ENCODE measurements at places on chromosomes 7 and 10.

DNA sequence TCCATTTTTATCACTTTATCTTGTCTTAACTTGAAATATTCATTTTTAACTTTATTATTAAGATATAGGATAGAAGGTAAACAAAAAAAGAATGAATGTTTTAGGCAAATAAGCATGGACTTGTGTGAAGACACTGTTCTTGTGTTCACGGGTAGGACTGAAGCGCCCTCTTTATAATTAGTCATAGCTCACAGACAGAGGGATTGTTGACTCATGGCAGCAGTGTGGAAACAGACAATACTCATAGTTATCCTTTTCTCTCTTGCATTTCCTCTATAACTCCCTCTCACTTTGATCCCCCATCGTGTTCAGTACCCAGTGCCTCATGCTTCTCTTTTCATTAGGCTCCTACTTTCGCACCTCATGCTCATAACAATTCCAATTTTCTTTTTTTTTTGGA lies 731.8 kb downstream of the PHTF2 start:
- DNase-seq: no peak

DNA sequence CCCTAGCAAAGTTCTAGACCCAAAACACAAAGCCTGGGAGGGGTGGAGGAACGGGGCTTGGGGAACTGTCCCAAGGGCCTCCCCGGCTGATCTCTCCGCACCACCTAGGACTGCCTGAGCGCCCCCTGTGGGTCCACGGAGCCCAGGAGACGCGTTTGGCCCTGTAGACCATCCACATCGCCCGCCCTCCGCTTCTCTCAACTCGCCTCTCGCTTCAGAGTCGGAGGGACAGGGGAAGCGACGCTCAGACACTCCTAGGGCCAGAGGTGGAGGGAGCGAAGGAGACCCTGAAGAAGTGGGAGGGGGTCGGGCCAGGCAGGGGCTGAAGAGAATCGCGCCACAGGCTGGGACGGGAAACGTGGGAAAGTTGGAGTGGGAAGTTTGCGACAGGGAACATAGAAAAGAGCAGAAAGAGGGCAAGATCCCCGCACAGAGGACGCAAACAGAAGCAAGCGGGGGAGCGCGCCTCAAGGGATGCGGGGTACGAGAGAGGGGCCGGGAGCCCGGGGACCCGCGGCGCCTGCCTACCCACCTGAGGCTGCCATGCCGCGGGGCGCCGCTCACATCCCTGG lies 378 bp downstream of the PIK3AP1 start:
- DNase-seq: no peak

- DNase-seq: no peak
Observed at GRCh38 chr7:2523941-2524807, 4.6 kb downstream of the LFNG start.

DNA sequence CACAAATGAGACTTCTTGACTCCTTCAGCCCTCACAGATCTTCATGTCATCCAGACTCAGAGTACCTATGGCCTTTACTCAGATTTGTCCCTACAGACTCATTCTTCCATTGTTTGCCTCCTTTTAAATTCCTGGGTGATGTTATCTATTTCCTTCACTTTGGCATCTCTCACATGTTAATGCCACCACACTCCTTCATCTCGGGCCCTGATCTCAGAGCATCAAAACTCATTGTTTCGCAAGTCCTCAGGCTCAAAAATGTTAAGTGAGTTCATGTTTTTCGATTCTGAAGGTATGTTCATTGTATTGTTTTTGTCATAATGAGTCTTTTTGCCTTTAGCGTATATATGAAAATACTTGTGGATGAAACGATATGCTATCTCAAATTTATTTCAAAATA lies 62.3 kb upstream of the AHR start:
- DNase-seq: no peak

DNA sequence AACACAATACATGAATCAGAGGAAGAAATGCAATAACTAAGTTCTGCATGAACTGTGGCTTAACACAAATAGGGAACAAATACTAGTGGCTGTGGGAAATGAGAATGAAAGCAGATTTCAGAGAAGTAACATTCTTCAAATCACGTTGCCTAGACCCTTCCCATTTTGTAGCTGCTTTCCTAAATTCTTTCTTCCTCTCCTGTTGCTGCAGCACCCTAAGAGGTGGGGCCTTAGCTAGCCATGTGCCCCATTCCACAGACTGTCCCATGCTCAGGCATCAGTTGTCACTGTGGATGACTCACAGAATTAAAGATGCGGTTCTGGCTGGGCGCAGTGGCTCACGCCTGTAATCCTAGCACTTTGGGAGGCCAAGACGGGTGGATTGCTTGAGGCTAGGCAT lies 704.7 kb upstream of the C7orf33 start:
- DNase-seq: no peak

Data from T-helper 1 cell (primary cell).